PC-9 (cell line): ENCODE measurements at places on chromosomes 13 and 19.

DNA sequence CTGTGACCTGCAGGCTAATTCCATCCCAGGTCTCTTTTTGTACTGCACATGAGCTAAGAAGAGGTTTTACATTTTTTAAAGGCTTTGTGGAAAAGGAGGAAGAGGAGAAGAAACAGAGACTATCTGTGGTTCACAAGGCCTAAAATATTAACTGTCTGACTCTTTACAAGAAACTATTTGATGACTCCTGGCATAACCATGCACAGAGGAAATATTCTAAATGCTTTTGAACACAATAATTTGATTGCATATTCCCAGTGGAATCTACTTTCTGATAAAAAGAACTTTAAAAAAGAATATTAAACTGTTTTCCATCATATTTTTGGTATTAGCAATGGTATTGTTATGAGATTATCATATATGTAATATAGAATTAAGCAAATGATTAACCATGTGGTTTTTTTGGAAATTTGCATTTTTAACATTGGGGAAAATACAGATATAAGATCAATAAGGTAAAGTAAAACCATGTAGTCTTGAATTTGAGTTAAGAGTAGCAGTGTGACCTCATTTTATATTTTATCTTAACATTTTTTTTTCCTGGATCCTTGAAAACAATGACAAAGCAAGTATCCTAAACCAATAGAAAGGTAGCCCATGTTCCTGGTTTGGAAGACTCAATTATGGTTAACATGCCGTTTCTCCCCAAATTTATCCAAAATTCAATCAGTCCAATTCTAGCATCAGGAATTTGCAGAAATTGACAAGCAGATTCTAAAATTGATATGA, 251.0 kb downstream of the UQCRFS1 start:
- no peak for DNase-seq

GRCh38 chr13:113804017-113804702, 45.1 kb downstream of the TMEM255B start:
- DNase-seq, result no peak

DNA sequence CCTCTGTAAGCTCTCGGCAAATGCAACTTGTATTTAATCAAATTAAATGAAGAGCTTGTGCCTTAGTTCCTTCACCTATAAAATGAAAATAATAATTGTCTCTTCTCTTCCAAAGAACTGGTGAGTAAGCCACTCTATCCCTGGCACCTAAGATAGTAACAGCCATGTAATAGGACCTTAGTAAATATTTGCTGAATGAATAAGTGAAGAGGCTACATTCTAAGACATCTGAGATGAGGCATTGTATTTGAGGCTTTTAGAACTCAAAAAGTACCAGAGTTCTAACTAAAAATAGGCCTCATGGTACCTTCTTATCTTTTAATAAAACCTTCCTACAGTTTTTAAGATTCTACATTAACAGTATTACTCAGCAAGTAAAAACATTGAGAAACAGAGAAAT, 17.3 kb upstream of the DCLK1 start:
- no peak for DNase-seq

- DNase-seq, result peak; percentile 30
Measured at GRCh38 chr13:107770541-107770940, 444.8 kb downstream of the LIG4 start.

DNA sequence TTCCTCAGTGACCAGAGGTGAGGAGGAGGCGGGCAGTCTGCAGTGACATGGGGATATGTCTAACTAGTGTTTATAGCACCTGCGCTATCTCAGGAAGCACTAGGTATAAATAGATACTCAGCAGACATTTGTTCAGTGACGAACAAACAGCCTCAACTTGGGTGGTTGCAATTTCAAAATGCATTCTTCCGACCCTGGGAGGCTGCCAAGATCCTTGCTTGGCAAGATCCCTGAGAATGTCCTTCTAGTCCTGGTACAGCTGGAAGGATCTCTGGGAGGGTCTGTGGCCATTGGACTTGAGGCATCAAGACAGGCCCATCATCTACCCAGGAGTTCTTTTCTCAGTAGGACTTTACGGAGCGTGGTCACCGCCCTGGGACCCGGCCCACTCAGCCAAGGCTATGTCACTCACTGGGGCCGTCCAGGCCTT, 299.5 kb downstream of the ZNF536 start:
- no peak for DNase-seq

- DNase-seq, result no peak
Measured at GRCh38 chr13:78383071-78383484, 220.3 kb downstream of the POU4F1 start.

DNA sequence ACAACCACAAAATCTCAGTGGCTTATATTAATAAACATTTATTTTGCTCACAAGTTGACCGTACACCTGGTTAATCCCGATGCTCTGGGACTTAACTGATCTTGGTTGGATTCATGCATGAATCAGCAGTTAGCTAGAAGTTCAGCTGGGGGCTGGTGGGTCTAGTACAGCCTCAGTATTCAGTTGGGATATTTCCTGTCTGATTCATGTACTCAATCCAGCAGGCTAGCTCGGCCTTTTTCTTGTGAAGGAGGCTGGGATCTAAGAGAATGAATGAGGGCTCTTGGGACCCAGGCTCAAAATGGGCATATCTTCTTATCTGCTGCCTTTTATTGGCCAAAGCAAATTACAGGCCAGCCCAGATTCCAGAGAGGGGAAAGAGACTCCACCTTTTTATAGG, 178.8 kb downstream of the KCTD12 start:
- DNase-seq, result no peak

- DNase-seq, result no peak
Measured at GRCh38 chr13:38758277-38758676, 71.4 kb downstream of the FREM2 start.

DNA sequence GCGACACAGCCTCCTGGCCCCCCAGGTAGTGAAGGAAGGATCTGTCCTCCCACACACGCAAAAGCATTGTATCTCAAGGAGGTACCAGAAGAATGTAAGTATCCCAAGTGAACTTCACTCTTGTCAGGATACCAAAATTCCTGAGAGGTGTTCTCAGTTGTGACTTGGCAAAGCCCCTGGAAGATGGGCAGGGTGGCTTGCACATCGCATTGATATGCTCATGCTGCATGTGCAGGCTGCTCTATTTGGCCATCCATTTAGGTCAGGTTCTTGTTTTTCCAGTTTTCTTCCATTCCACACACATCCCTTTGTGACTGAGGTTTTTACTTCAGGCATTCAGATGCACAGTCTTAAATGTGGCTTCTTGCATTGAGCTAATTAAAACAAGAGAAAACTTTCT, 382.8 kb downstream of the FOXO1 start:
- DNase-seq, result peak; percentile 55

DNA sequence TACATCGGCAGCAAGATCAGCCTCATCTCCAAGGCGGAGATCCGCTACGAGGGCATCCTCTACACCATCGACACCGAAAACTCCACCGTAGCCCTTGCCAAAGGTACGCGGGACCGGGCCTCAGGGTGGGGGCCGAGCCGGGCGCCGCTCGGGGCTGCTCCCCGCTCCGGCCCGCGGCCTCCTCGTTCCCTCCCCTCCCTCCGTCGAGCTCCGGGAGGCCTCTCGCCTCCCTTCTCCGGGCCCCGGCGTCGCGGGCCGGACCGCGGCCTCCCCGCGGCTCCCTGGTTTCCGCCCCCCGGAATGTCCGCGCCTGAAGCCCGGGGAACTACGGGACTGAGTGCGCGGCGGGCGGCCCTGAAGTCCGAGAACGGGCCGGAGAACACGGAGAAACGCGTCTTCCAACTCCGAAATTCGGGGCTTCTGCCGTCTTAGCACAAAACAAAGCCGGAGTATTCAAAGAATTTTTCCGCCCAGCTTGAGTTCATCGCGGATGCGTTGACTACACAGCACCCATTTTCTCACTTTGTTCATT, 423 bp downstream of the LSM14A start:
- DNase-seq, result no peak

DNA sequence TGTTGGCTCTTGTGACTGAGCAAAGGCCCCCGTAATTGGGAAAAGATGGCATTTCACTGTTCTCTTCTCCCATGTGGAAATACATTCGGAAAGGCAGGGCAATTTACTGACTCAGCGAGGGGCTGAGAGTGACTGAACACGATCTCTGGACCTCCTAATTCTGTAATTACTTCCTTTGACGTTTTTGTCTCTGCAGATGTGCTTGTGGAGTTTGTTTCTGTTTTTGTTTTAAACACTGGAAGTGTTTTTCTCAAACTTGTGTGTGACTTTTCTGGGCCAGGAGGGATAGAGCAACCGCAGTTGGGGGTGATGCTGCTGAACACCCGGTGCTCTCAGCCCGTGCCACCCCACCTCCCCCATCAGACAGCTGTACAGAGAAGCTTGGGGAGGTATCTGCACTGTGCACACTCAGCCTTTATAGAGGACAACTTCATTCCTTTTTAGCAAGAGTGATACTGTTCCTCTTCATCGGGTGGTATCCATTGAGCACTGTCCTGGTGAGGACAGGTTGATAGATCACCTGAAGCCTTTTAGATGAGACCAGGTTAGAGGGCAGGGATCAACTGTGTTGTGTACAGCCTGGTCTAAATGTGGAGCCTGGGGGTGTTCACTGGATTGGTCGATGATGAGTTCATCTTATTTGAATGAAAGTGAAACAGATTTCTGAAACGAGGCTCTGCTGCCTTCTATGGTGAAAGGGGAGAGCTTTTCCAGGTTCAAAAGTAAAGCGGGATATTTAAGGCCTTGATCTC, 117.4 kb downstream of the ESD start:
- DNase-seq, result no peak

GRCh38 chr19:30391554-30392551, 19.7 kb downstream of the ZNF536 start:
- no peak for DNase-seq

DNA sequence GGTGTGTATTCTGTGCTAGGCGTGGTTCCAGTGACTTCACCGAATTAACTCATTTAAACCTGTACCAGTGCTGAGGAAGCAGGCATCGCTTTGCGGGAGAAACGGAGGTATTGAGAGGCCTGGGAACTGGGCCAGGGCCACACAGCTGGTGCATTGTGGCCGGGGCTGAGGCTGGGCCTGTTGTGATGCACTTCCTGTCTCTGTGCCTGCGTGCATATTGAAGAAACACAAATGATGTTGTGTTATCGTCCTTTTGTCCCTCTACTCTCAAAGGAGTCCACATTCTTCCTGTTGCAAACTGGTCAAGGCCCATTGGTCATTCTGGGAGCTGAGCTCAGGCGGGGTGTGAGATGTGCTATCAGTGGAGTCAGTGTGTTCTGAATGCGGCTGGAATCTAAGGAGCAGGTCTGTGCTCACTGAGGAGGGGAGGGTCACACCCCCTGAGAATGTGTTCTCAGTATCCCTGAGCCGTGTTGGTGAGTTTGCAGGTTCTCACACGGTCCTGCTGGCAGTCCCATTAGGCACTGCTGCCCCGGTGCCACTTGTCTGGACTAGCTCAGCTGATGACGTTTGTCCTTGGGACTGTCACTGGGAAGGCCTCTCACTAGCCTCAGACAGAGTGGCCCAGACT, 62.1 kb downstream of the ARHGEF7 start:
- peak; percentile 13 for DNase-seq
